D341Med (cell line): ENCODE measurements at places on chromosomes 7 and 10.

DNA sequence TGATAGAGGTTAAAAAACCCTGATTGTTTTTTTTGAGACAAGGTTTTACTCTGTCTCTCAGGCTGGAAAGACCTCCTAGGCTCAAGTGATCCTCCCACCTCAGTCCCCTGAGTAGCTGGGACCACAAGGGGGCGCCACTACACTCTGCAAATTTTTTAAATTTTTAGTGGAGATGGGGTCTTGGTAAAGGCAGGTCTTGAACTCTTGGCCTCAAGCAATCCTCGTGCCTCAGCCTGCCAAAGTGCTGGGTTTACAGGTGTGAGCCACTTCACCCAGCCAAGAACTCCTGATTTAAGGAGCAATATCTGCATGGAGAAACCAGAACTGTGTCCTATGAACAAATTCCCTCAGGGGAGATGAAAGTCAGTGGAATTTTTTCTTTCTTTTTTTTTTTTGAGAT is 7.3 kb upstream of the KLHDC10 start:
- DNase-seq, result peak; percentile 51

DNA sequence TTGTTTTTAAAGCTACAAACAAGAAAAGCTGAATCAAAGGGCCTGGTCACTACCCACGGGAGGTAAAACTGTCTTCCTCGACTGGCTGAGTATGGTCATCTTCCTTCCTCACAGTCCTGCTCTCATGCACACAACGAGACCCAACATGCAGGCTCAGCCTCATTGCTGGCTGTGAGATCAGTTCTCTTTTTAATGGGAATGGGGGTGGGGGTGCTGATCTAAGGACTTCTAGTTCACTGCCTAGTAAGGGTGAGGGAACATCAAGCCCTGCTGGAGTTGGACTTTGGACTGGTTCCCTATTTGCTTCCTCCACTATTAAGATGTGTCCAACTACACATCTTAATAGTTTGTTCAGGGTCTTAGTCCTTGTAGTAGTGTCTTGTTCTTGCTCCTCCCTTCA is 48.2 kb downstream of the ABCB4 start:
- no peak for DNase-seq

GRCh38 chr7:151320263-151320845 is 21.3 kb upstream of the NUB1 start:
- DNase-seq, result no peak

- no peak for DNase-seq
Observed at GRCh38 chr7:150778014-150778737, 22.0 kb downstream of the TMEM176B start.

GRCh38 chr10:6124666-6125065 is 35.8 kb downstream of the RBM17 start:
- no peak for DNase-seq

GRCh38 chr7:115558161-115558560 is 472.4 kb downstream of the TFEC start:
- no peak for DNase-seq

DNA sequence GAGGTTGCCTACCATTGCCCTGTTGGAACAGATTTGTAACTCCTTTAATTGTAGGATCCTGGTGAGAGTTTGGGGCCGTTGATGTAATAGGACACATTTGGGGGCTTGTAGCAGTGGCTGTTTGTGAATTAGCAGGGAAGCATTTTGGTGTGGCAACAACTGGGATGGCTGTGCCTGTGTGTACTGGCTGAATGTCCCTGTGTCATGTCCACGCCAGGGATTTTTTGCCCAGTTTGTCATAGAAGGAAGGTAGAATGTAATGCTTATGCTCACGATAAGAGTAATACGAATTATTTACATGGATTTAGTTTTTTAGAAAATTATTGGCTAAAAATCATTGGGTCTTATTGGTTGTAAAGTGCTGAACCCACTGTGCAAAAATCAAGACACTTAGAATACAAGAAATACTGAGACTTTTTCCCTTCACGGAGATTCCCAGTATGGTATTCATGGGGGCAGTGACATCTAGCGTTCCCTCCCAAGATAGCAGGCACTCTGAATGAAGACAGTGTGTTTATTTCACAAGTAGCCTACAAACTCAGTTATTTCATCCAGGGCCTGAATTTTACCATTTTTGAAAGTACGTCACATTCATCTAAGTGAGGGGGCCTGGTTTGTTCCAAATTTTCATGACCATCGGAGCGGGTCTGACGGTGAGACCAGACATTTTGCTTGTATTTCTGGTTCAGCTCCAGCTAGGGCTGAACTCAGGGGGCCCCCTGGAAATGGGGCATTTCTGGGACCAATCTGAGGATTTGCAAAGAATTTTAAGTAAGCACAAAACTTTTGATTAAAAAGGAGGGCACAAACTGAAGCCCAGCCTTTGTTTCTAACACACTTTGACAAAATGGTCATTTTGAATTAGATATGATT is 74.7 kb downstream of the CACNB2 start:
- peak; percentile 60 for DNase-seq

- no peak for DNase-seq
Observed at GRCh38 chr10:3728563-3728962, 56.4 kb downstream of the KLF6 start.

- peak; percentile 85 for DNase-seq
Observed at GRCh38 chr7:100894860-100895700, 608 bp downstream of the ACHE start.

GRCh38 chr7:12146813-12147212 is 64.3 kb upstream of the TMEM106B start:
- no peak for DNase-seq

DNA sequence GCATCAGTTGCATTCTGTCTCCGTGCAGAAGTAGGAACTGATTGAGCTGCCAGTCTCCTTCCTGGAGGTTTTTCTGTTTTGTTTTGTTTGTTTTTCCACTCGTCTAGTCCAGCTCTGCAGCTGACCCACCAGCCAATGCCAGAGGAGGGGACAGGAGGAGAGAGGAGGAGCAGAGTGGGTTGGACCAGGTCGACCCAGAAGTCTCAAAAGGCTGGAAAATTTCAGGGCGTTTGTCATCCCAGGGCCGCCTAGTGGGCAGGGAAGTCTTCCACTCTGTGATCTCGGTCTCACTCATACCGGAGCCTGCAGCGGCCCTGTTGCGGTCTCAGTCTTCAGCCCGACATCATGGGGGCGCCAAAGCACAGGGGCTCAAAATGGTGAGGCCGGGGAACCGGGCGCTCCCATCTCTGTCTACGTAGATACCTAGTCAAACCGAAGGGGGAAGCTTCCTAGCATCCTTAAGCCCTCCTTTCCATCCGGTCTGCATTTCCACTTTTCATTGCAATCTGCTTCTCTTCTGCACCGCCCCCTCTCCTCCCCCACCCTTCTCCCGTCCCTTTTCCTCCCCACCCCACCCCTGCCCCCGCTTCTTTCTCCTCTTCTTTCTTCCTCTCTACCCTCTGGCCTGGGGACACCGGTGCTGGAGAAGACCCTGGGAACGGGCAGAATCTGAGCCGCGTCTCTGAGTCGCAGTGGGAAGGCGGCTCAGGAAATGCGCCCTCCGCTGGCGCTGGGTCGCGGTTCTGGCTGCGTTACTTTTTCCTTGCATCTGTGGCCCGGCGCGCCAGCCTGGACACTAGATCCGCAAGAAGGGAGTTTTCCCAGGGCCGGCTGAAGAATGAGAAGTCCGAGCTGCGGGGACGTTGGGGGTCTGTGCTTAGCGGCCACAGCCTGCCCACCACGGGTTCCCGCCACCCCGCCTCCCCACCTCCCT is 16.2 kb upstream of the PAX2 start:
- DNase-seq, result peak; percentile 66

- DNase-seq, result peak; percentile 17
Observed at GRCh38 chr7:44380831-44381493, 55.6 kb upstream of the CAMK2B start.

- DNase-seq, result no peak
Observed at GRCh38 chr10:59887972-59888640, 18.2 kb downstream of the CCDC6 start.

DNA sequence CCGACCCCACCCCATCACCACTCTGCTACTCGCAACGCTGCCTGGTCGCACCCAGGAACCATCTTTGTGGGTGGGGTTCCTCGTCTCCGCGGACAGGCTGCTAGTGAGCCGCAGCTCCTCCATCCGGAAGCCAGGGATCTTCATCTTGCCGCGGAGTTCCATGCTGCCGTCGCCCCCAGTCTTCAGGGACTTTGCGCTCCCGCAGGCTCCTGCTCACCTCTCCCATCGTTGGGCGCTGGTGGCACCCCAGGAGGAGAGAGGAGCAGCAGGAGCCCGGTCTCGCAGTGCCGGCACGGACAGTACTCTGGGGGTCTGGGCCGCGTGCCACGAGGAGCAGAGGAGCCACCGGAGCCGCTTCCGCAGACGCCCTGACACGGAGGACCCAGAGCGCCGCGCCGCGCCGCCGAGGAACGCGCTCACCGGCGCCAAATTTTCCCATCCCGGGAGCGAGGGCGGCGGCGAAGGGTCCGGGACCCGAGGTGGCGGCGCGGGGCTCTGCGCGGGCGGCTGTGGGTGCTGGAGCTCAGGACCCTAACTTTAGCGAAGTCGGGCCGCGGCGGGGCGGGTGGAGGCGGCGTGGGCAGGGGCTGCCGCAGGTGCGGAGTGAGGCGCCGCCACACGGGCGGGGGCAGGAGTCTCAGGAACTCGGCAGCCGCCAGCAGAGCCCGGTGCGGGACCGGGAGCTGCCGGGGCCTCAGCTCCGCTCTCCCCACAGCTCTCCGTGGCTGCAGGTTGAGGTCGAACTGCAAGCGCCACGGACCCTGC is 750.1 kb upstream of the SORCS1 start:
- peak; percentile 52 for DNase-seq

DNA sequence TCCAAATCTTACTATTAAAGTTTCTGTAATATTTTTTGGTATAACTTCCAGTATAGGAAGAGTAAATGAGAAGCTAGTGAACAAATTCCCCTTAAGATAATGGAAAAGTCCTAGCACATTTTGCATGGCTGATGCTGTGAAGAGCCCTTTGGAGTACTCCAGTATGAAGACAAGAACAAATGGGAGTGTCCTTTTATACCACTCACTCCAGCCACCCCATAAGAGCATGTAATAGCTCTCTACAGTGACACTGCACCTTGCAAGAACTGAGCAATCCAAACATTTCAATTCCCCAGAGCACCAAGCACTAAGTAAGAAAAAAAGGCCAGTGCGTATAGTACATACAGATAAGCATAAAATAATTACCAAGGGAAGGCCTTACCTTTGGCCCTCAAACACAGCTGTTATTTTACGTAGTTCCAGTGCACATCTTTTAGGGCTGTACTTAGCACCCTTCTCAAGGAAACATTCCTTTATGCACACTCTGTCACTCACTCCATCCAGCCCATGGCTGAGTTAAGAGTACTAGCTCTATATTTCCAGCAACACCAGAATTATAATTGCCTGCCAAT is 135.4 kb downstream of the ST7 start:
- no peak for DNase-seq

DNA sequence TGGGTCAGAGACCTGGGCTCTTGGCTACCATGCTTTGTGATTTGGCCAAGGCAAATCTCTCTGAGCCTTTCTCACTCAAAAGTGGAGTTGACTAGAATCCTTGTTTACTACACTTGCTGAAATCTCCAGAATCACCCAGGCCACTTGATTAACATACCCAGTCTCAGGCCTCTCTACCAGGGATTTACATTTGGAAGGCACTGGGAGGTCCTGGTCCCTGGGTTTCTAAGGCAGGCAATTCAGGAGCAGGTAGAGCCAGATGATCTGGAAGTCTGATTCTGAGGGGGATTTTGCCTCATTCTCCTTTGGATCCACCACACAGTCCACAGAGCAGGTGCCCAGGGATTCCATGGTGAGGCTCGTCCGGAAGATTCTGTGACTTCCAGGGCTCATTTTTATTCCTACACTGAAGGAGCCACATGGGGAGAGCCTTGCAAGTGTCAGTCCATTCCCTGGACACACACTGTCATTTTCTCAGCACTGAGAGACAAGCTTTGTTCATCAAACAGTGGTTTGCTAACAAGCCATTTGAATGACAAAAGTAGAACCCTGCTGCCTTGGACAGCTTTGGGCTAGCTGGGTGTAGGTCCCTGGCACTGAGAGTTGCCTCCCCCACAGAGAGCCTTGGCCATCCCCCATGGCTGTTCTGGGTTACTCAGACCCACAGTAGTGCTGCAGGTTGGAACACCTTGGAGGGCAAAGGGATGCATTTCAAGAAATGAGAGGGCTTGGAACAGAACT is 74.2 kb downstream of the NOC3L start:
- DNase-seq, result no peak

- no peak for DNase-seq
Observed at GRCh38 chr10:78849115-78849514, 219.7 kb upstream of the ZMIZ1 start.

GRCh38 chr7:25877802-25878789 is 273.9 kb upstream of the NFE2L3 start:
- DNase-seq, result no peak

DNA sequence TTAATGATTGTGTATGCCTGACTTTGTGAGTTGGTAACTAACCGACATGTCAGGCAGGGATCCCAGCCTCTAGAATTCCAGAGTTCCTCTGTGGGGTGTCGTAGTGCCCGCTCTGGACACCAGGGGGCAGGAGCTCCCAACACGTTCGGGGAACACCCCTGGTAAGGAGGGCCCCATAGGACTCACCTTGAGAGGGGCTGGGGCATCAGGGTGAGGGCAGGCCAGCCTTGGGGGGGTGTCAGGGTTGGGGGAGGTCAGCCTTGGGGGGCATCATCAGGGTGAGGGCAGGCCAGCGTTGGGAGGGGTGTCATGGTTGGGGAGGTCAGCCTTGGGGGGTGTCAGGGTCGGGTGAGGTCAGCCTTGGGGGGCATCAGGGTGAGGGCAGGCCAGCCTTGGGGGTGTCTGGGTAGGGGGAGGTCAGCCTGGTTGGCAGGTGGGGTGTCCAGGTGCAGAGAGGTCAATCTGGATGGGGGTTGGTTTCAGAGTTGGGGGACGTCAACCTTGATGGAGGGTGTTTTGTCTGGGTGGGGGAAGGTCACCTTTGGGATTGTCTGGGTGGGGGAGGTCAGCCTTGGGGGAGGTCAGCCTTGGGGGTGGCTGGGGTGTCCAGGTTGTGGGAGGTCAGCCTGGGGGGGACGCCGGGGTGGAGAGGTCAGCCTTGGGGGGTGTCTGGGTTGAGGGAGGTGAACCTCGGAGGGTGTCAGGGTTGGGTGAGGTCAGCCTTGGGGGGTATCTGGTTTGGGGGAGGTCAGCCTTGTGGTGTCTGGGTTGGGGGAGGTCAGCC is 45.6 kb upstream of the SUN1 start:
- DNase-seq, result peak; percentile 89

GRCh38 chr10:35130663-35131062 is 4.0 kb downstream of the CREM start:
- no peak for DNase-seq

DNA sequence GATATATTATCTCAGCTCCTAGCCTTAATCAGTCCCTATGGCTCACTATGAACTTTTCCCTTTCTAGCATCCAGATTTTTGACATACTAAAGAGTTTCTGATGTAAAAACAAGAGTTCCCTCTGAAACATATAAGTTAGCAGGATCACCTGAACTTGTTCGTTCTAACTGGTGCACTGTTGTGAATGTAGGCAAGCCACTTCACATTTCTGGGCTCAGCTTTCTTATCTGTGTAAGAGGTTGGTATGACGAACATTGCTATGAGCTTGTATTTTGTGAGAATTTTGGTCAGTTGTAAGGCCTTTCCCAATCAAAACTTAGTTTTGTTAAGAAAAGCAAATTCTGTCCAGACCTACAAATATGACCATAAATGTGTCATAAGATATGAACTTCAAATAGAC is 46.1 kb downstream of the MAGI2 start:
- no peak for DNase-seq
